Muscle of leg (tissue), 16 donors: ENCODE measurements at places on chromosomes 13 and 19. TPM values are rescaled to one million over a fixed set of nuclear protein-coding genes. Genes with fewer than 3 reads are reported as not detected.

NAPSA gene
- 0.40 TPM for total RNA-seq

ZNF536 gene
- total RNA-seq: 1.9 TPM

KLK4 gene
- not detected for total RNA-seq

PALM gene
- total RNA-seq: 23.7 TPM

NLRP9 gene
- total RNA-seq: not detected

LRRC8E gene
- 0.13 TPM for total RNA-seq

SHC2 gene
- 13.9 TPM for total RNA-seq
